ENCODE measurements at places on chromosomes 3 and 15. TPM values are rescaled to one million over a fixed set of nuclear protein-coding genes. Genes with fewer than 3 reads are reported as not detected.

The INAFM2 gene
- 19.6 TPM for total RNA-seq

The CD200 gene
- total RNA-seq: 10.2 TPM

The LDHAL6B gene
- total RNA-seq: not detected

The SI gene
- total RNA-seq: not detected

The AGBL1 gene
- under 0.01 TPM for total RNA-seq

The LRRC2 gene
- total RNA-seq: 0.10 TPM

The GOLGA8T gene
- not detected for total RNA-seq

The ZDHHC3 gene
- total RNA-seq: 89.5 TPM

The PTX3 gene
- total RNA-seq: 395 TPM

The GABRR3 gene
- not detected for total RNA-seq

The CERS3 gene
- not detected for total RNA-seq

The MASP1 gene
- 5.2 TPM for total RNA-seq

The DLL4 gene
- 80.4 TPM for total RNA-seq

The CNTN3 gene
- total RNA-seq: under 0.01 TPM

The POU1F1 gene
- not detected for total RNA-seq

The GOLGA6L4 gene
- total RNA-seq: 2.0 TPM

The RAB6B gene
- total RNA-seq: 0.98 TPM

The PTH1R gene
- total RNA-seq: 0.48 TPM

The ANKUB1 gene
- total RNA-seq: not detected

The CCDC54 gene
- total RNA-seq: not detected

The VIPR1 gene
- total RNA-seq: 0.96 TPM

The ARPP19 gene
- 225 TPM for total RNA-seq

The GOLGA6L9 gene
- 1.3 TPM for total RNA-seq

The ACAP2 gene
- 50.3 TPM for total RNA-seq

The ILDR1 gene
- total RNA-seq: not detected

The MINAR1 gene
- total RNA-seq: 1.2 TPM

The ALG1L2 gene
- total RNA-seq: not detected

The GOLGA6D gene
- not detected for total RNA-seq

The BSN gene
- total RNA-seq: 0.65 TPM

The NR2E3 gene
- 0.19 TPM for total RNA-seq

The CFAP91 gene
- total RNA-seq: 0.33 TPM

The FEZF2 gene
- not detected for total RNA-seq

The IFRD2 gene
- total RNA-seq: 127 TPM

The SCG5 gene
- total RNA-seq: 0.57 TPM

The P3H2 gene
- total RNA-seq: 16.0 TPM

The ANKRD28 gene
- 153 TPM for total RNA-seq

The DGKG gene
- 0.29 TPM for total RNA-seq

The COL6A5 gene
- total RNA-seq: not detected

The SCG3 gene
- not detected for total RNA-seq

The BCL2A1 gene
- total RNA-seq: 1.4 TPM

The CCR9 gene
- total RNA-seq: not detected

The NAALADL2 gene
- 2.9 TPM for total RNA-seq

The HRG gene
- total RNA-seq: not detected

The CLDN18 gene
- total RNA-seq: not detected

The ACKR2 gene
- not detected for total RNA-seq

The SLC25A26 gene
- total RNA-seq: 21.8 TPM

The CHDH gene
- total RNA-seq: 0.10 TPM

The CYP1A2 gene
- not detected for total RNA-seq

The SEMA7A gene
- 0.76 TPM for total RNA-seq

The ISG20 gene
- 4.9 TPM for total RNA-seq

The MAP1A gene
- 0.65 TPM for total RNA-seq

The ARPIN gene
- 10.3 TPM for total RNA-seq

The RASA2 gene
- 15.7 TPM for total RNA-seq

The ARL6 gene
- total RNA-seq: 7.7 TPM

The CALML4 gene
- total RNA-seq: 3.2 TPM

The EIF2B5 gene
- 40.2 TPM for total RNA-seq

The SLC24A5 gene
- not detected for total RNA-seq
